ENCODE measurements at places on chromosomes 1 and 21.

DNA sequence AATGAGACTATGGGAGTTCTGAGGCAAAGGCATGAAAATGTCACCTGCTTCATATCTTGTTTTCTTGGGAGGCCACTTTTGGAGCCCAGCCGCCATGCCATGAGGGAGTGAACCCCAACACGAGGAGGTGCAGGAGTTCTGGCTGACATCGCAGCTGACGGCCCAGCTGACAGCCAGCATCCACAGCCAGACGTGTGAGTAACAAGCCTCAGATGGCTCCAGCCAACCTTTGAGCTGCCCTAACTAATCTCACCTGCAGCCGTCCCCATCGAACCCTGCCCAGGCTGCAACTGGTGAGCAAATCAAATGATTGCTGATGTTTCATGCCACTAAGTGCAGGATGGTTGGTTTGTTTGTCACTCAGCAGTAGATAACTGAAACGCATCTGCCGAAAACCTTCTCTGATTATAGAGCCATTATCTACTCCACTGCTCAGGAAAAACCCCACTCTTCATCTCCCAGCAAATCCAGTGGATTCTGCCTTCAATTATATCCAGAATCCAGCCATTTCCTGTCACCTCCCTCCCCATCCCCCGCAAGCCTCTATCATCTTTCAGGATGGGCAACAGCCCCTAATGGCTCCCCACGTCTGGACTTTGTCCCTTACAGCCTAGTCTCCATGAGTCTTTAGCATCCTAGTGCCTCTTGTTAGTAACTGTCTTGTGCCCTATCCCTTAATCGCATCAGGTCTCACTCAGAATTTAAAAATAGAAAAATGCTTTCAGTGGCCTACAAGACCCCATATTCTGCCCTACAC lies 18.5 kb upstream of the RAB4A start:
- no peak for DNase-seq

DNA sequence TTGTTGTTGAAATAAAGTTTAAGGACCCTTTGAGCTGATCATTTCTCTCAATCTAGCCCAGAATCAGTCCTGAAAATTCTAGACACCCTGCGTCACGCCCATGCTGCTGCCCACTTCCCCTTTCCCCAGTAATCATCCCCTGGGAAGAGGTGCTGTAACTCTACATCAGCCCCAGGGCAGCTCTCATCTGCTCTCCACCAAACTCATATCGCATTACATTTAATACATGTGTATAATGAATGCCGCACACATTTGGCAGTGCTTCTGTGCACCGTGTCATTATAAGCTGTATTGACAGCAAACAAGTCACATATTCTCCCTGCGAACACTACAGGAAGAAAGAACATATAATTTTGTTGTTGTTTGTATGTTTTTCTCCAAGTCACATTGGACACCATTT lies 539.7 kb upstream of the DAB1 start:
- no peak for DNase-seq

DNA sequence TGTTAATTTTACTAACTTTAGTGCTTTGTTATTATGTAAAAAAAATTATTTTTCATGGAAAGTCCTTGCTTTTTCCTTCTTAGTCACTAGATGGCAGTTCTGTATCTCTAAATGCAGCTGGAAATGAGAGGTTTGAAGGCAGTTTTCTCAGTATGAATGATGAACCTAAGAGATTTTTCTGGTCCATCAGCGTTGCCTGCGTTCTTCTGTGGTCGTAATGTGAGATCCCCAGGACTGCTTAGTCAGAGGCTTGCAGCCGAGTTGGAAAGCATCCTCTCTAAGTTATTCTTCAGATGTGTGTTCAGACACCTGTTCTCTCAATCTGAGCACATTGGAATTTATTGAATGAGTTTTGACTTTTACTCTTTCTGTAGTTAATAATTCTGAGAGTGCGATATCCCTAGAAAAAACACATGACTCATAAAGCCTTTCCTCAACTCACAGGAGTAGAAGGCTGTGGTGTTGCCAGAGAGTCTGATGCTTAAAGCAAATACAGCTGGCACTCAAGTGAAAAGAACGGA lies 99.3 kb downstream of the FMN2 start:
- DNase-seq: no peak

DNA sequence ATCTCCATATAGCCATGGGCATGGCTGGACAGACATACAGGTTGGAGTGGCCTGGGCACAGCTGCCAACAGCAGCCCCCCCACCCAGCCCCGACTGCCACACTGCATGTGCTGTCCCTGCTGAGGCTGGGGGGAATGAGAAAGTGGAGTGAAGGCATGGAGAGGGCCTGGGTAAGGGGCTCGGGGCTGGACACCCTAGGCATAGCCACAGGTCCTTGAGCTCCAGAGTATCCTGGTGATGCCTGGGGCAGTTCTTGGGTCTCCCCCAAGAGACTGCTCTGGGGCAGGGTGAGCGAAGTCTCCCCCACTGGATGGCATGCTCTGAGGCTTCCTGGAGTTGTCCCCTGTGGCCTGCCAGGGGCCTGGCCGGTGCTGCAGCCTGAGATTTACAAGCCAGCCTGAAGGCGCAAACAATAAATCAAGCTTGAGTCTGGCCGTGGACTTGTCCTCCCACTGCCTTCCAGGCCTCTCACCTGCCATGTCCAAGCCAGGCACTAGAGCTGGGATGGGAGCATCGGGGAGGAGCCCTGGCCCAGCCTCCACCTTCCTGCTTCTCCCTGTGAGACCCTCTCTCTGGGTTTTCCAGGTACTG lies 53.6 kb downstream of the FOXO6 start:
- no peak for DNase-seq

DNA sequence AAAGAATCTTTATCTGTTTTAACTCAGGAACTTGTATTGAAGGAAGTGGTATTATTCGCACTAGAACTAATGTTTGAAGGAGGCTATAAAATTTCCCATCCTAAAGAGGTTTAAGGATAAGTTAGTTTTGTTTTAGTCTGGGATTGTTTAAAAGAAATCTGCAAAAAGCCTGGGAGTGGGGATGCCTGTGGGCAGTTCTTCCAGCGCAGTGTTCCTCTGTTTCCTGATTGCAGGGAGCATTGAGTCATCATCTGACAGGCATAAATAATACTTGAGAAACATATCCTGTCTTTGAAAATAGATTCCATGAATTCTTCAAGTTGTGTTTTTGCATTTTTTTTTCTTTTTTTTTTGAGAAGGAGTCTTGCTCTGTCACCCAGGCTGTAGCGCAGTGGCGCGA lies 350.8 kb upstream of the PTBP2 start:
- no peak for DNase-seq

- no peak for DNase-seq
Observed at GRCh38 chr1:233278631-233279030, 16.9 kb downstream of the PCNX2 start.

DNA sequence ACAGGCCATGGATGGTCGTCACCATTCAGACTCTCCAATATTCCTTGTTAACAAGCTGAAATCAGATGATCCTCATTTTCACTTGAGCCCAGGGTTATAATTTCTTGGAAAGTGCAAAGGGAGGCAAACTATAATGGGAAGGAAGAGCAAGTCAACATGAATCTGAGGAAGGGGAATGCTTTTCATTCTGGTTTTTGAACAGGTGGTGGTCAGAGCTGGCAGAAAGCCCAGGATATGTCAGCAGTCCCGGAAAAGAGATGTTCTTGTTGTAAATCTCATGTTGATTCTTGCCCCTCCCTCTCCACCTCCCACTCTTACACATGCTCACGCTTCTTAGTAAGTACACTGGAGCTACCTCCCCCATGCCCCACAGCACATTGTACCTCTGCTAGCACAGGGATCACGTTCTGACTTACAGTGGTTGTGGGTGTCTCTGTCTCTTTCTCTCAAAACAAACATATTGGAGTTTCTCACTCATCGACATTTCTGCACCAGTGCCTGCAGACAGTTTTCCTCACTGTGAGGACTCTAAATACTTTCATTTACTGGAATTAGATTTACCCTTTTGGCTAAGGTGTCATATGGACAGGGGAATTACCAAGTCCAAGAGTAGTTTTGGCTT lies 77.6 kb downstream of the XCL2 start:
- DNase-seq: peak; percentile 99

DNA sequence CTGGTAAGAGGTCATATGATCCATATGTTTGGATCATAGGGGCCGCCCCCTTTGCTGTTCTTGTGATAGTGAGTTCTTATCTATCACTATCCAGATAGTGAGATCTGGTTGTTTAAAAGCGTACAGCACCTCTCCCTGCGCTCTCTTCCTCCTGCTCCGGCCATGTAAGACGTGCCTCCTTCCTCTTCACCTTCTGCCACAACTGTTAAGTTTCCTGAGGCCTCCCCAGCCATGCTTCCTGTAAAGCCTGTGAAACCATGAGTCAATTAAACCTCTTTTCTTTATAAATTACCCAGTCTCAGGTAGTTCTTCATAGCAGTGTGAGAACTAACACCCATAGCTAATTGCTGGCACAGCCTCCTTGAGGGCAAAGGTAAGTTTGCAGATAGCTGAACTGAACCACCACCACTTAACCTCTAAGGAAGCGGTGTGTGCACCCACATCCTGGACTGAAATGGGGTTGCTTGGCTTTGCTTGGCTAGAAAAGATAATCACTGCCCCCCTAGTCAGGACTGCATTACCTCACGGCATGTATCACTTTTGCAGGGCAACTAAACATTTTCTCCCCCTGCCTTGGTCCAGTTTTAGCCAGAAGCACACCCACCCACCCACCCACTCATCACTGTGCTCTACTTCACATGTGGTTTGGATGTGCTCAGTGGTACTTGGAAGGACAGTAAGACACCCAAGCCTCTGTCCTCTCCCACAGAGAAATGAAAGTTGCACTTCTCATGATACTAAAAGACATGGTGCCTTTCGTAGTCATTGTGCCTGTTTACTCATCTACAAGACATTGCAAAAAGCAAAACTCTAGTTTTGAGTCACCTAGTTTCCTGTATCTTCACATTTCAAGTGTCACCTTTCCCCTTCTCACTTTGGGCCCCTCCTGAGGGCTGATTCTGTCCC lies 23.1 kb upstream of the PTAFR start:
- no peak for DNase-seq

GRCh38 chr1:248924696-248925532 lies 18.9 kb downstream of the PGBD2 start:
- no peak for DNase-seq

DNA sequence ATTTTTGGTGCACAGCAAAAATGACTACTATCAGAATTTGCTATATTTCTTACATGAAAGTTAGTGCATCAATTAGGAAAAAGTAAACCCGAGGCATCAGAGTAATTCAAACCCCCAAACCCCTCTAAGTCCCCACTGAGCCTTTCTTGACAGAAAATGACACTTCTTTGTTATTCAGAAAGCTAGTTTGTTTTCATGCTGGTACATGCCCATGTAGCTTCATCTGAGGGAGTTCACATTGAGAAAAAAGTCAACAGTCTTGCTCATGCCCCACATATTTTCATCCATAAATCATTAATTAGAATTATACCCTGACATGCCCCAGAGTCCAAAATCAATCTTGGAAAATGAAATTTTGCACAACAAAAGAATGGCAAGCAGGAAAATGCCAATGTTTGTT lies 39.9 kb upstream of the PDC start:
- no peak for DNase-seq

DNA sequence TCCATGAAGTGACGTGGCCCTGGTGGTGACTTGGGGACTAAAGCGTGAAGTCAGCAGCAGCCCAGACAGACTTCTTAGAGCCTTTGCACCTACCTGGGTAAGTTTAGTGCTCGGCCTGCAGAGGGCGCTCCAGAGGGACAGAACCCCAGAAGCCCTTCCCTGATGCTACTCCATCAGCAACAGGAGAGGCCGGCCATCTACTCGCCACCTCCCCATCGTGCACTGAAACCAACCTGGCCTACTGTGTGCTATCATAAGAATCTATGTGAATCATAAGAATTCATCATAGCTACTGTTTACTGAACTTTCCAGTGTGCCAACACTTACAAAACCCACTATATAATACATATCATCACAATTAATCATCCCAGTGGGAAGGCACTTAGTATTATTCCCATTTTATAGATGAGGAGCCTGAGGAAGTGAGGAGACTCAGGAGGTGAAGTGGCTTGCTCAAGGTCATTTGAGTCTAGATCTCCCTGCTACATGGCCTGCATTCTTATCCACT lies 7.9 kb upstream of the EDN2 start:
- DNase-seq: no peak

DNA sequence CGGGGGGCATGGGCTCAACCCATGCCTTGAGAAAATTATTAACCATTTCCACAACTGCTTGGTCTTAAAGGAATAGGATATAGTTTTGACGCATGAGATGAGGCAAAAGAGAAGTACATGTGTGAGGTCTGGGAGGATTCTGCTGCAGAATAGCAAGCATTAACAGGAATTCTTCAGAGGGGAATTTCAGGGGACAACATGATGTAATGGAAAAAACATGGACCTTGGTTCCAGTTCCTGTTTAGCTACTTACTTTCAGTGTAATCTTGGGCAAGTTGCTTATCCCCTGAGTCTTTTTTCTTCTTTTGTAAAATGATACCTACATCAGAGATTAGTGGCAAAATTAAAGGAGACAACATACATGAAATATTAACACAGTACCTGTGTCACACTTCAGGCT lies 85.6 kb downstream of the PRRX1 start:
- no peak for DNase-seq

GRCh38 chr1:154608397-154609270 lies 648 bp upstream of the ADAR start:
- DNase-seq: peak; percentile 65

- no peak for DNase-seq
Observed at GRCh38 chr1:201709564-201710295, 119.2 kb upstream of the IPO9 start.

DNA sequence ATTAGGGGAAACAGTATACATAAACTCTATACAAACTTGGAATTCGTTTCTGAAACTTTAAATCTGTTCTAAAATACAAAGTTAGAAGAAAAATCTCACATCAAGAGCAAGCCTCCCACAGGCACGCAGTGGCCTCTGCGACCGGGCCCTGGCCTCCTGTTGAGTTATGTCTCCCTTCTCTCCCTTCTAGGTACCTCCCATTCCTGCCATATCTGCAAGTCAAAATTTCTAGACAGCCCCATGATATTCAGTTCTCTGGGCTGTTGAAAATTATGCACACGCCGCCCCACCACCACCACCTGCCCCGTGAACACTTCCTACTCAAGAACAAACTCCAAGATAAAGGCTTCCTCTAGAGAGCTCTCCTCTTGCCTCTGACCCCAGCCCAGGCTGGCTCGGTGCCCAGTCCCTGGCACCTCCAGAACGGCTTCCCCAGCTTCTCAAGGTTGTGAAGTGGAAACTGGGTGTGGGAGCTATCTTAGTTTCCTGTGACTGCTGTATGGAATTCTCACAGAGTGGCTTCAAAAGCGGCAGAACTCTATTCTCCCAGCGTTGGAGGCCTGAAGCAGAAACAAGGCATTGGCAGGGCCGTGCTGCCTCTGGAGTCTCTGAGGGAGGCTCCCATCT lies 37.7 kb upstream of the LRP8 start:
- peak; percentile 28 for DNase-seq

DNA sequence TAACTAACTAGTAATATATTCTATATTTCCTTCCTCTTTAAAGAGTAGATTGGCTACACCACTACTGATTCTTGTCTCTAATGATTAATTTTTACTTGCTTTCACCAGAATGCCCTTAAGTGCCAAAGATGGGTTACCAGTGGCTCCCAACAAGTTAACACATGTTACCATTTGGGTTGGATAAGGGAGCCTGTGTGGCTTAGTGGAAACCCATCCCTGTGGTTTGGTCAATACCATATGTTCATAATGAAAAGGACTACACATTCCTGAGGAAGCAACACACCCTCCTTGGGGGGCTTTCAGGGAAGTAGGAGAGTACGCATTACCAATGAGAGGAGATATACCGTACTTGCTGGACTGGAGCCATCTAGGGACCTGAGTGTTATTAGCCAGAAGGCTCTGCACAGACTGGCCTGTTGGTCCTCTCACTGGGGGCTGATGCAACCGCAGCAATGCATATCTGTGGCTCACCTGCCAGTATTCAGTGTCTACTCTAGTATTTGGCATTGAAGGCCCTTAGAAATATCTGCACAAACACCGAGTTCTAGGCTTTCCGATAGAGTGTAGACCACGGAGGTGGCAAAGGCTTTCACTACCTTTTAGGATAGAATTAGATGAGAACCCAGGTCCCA lies 29.3 kb upstream of the PLXNA2 start:
- no peak for DNase-seq
